ENCODE measurements at places on chromosomes 2 and 18. TPM values are rescaled to one million over a fixed set of nuclear protein-coding genes. Genes with fewer than 3 reads are reported as not detected.

Gene KIAA2012
- 5.4 TPM for polyA plus RNA-seq

Gene CYP1B1
- 31.8 TPM for polyA plus RNA-seq

Gene CPLX4
- polyA plus RNA-seq = 0.27 TPM

Gene LONRF2
- polyA plus RNA-seq = 42.2 TPM

Gene CCDC85A
- 26.4 TPM for polyA plus RNA-seq

Gene GBX2
- 10.8 TPM for polyA plus RNA-seq

Gene SNX17
- polyA plus RNA-seq = 103 TPM

DNA sequence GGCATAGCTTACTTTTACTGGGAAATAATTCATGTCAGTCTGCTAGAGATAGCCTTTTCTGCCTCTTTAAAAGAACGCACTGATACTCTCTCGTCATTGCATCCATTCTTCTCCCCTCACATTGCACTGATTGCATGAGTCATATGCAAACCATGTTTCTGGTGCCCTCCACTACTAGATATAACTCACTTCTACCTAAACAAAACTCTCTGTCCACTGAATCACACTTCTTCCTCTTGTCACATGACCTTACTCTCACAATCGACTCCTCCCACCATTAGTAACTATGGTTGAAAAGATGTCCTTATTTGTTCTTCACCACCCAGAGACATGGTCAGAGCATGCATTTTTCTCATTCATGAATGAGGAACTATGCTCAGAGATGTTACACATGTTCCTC, 158.0 kb downstream of the CSRNP3 start:
- H3K27me3 ChIP-seq = no peaks in the 10 kb centered on the region
- no peak overlapping the region for H3K27ac ChIP-seq
- DNase-seq = no peak
- H3K36me3 ChIP-seq = peaks cover 3% of the 10 kb centered on the region
- no peaks in the 10 kb centered on the region for H3K4me1 ChIP-seq

DNA sequence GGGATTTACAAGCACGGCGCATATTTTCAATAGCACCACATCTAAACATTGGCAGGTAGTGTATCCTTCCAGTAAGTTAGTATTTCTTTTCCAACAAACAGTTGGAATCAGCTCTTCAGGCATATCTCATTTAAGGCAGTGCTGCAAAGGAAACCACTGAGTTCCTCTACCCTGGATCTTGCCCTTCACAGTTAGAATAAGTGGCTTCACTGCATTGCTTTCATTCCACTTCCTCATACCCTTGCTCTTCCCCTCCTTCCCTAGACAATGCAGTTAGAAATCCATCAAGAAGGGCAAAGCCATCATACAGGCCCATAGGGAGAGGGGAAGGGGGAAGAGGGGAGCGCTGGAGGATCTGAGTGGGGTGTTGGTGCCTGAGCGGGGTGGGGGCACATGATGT, 173.7 kb downstream of the FBXO15 start:
- H3K4me3 ChIP-seq = no peak overlapping the region
- peaks cover 3% of the 10 kb centered on the region for H3K4me1 ChIP-seq
- H3K27ac ChIP-seq = no peak overlapping the region
- no peaks in the 10 kb centered on the region for H3K36me3 ChIP-seq
- no peaks in the 10 kb centered on the region for H3K27me3 ChIP-seq
- no peak for DNase-seq

- no peaks in the 10 kb centered on the region for H3K4me1 ChIP-seq
- no peaks in the 10 kb centered on the region for H3K36me3 ChIP-seq
- DNase-seq = no peak
- no peaks in the 10 kb centered on the region for H3K27me3 ChIP-seq
- no peak overlapping the region for H3K27ac ChIP-seq
Observed at GRCh38 chr18:36977121-36977520, 148.2 kb downstream of the KIAA1328 start.

DNA sequence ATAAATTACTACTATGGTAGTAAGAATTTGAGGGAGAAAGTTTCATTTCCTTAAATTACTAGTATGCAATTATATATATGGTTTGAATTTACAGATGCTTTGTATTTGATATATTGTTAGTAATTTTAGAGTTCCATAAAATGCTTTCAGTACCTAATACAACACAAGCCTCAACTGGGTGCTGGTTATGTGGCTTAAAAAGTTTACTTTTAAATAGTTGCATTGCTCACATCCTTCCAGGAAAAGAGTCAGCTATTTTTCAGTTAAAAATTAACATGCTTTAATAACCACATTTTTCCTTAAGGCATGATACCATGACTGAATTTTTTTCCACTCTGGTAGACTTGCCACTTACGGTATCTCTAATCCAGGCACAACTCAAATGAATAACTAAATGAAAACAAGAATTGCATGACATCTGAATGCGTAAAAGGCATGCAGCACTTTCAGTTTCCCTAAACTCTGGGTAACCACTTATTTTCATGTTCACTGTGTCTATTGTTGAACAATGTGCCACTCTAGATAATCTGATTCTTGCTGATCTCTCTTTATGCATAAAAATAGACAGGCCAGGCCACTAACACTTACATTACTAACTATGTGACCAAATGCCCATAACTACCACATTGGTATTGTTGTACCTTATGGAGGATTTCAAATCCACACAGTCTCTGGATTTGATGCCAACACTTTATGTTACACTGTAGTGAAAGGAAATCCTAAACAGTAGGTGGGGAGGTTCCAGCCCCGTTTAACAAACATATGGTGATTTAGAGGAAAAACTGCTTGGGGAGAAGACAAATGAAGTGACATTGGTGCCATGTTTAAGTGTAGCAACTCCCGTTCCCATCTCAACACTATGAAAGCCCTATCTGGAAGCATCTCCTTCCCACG, 35.5 kb upstream of the SLC35F5 start:
- no peak overlapping the region for H3K27ac ChIP-seq
- H3K36me3 ChIP-seq = no peaks in the 10 kb centered on the region
- no peaks in the 10 kb centered on the region for H3K27me3 ChIP-seq

- H3K27ac ChIP-seq = no peak overlapping the region
- no peaks in the 10 kb centered on the region for H3K36me3 ChIP-seq
- no peak overlapping the region for H3K4me3 ChIP-seq
- H3K27me3 ChIP-seq = no peaks in the 10 kb centered on the region
- DNase-seq = no peak
Observed at GRCh38 chr2:21253311-21254027, 129.7 kb downstream of the TDRD15 start.

DNA sequence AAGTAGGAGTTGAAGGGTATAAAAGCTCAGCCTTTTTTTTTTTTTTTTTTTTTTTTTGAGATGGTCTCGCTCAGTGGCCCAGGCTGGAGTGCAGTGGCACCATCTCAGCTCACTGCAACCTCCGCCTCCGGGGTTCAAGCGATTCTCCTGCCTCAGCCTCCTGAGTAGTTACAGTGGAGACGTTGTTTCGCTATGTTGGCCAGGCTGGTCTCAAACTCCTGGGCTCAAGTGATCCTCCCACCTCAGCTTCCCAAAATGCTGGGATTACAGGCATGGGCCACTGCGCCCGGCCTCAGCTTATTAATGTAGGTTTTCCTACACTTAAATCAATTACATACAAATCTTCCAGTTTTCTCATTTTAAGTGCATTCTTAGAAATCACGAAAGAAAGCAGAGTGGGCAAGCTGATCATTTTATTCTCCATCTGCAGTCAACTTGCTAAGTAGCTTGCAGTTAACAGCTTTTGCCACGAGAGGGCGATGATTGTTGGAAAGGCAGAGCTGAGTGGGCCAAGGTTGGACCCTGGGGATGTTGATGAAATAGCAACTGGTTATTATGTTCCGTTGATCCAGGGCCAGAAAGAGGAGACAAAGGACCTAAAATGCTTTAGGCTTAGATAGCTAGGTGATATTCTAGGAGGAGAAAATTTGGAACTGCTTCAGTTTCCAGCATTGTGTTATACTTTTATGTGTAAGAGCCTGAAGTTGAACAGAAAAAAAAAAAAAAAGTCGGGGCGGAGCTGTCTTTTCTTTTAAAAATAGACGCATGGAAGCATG, 234.4 kb upstream of the EPAS1 start:
- H3K27me3 ChIP-seq = no peaks in the 10 kb centered on the region
- DNase-seq = peak; percentile 67
- H3K4me3 ChIP-seq = no peak overlapping the region
- peaks cover 4% of the 10 kb centered on the region for H3K4me1 ChIP-seq
- H3K36me3 ChIP-seq = no peaks in the 10 kb centered on the region

DNA sequence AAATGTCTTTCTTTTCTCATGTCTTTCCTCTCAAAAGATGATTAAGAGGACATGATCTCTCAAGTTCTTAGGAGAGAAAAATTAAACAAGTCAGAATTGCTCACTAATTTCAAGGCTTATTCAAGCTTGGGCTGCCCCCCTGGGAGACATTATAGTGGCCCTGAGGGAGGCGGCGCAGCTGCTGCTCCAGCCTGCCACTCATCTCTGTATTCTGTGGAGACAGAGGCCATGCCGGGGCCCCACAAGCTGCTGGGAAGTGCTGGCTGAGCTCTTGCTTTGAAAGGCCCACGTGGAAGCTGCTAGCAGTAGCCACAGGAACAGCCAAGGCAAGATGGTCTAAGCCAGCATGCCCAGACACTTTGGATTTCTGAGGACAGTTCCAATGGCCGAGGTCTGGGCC, 267.4 kb downstream of the LNPK start:
- H3K4me1 ChIP-seq = no peaks in the 10 kb centered on the region
- no peaks in the 10 kb centered on the region for H3K27me3 ChIP-seq
- H3K27ac ChIP-seq = no peak overlapping the region
- no peak overlapping the region for H3K4me3 ChIP-seq

- no peaks in the 10 kb centered on the region for H3K36me3 ChIP-seq
- H3K27me3 ChIP-seq = no peaks in the 10 kb centered on the region
- no peaks in the 10 kb centered on the region for H3K4me1 ChIP-seq
Observed at GRCh38 chr2:170291474-170291873, 113.5 kb downstream of the MYO3B start.

DNA sequence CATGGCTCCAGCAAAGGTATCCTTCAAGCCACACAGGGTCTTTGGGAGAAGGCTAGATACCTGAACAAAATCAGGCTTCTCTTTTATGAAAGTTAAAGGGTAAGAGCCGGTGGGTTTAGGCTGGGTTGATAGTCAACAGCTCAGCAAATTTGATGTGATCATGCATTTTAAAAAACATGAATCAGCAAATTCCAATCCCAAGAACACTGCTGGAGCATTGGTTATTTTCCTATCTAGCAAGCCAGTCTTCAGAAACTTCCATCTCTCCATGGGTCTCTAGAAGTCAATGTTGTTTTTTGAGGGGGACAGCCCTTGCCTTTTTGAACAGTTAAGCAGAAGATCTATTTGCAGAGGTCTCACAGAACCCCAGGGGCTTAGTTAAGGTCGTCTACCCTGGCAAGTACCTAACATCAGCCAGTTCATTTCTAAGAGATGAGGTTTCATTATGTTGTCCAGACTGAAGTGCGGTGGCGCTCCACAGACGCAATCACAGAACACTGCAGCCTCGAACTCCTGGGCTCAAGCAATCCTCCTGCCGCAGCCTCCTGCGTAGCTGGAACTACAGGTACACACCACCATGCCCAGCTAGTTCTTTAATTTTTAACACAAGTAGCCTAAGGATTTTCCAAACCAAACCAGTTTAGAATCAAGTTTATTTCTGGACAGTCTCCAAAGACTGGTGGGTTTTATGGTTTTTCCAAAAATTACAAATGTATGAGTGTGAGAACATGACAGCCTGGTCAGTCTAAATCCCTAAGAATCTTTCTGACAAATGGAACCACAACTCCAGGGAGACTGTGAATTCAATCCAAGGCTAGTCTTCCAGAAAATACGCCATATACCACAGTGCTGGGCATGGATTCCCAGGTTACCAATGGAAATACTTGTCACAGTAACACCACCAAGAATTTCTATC, 4.1 kb upstream of the ZCCHC2 start:
- H3K36me3 ChIP-seq = no peaks in the 10 kb centered on the region
- H3K4me3 ChIP-seq = no peak overlapping the region
- no peaks in the 10 kb centered on the region for H3K4me1 ChIP-seq

GRCh38 chr2:240319221-240319854, 116.1 kb upstream of the GPC1 start:
- no peaks in the 10 kb centered on the region for H3K27me3 ChIP-seq
- H3K4me3 ChIP-seq = no peak overlapping the region
- H3K27ac ChIP-seq = no peak overlapping the region
- no peak for DNase-seq
- no peaks in the 10 kb centered on the region for H3K36me3 ChIP-seq
- peaks cover 19% of the 10 kb centered on the region for H3K4me1 ChIP-seq

GRCh38 chr2:239161711-239162140, 239.1 kb downstream of the HDAC4 start:
- H3K27me3 ChIP-seq = no peaks in the 10 kb centered on the region
- DNase-seq = no peak
- H3K4me1 ChIP-seq = peaks cover 20% of the 10 kb centered on the region
- H3K36me3 ChIP-seq = peaks cover 64% of the 10 kb centered on the region
- H3K4me3 ChIP-seq = no peak overlapping the region

DNA sequence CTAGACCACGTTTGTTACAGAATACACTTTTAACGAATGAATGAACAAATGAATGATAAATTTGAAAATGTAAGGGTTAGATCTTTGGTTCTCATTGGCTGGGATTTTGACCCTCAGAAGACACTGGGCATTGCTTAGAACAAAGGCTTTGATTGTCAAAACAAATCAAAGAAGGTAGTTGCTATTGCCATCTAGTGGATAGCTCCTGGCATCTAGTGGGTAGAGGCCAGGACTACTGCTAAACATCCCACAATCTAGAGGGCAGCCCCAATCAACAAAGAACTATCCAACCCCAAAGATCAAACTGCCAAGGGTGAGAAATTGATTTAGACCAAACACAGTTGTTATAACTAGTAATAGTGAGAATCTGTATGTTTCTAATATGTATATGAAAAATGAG, 552.3 kb downstream of the KCNJ3 start:
- no peak overlapping the region for H3K27ac ChIP-seq
- H3K4me3 ChIP-seq = no peak overlapping the region
- H3K4me1 ChIP-seq = no peaks in the 10 kb centered on the region
- DNase-seq = peak; percentile 2
- no peaks in the 10 kb centered on the region for H3K27me3 ChIP-seq
- no peaks in the 10 kb centered on the region for H3K36me3 ChIP-seq

DNA sequence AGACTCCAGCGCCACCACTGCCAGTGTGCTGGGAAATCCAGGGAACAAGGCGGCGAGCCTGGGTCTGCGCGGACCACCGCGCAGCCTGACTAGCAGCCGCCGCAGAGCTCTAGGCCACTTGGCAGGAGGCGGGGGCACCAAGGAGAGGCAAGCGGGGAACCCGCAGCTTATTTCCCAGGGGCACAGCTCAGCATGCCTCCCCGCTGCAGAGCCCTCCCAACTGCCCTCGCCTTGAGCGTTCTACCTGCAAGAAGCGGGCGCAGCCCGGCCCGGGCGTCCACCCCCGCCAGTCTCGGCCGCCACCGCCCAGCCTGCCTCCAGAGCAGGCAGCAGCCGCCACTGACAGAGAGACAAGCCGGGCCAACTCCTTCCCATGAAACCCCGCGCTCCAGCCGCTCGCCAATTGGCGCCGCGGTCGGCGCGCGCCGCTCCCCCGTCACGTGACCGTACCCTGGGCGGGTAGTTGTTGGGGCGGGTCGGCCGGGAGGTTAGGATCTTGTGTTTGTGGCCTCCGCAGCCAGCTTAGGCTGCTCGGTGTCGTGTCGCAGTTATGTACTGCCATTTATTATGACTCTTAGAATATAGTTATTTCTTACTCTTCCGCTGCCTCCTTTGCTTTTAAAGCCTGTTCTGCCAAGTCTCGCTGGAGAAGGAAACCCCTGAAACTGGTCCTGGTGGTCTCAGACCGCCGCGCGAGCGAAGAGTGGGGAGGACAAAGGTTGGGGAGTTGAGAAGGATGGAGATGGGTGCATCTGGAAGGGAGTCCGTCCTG, at the start of gene LNPK:
Gene LNPK (minus strand): TSS at position 352 of the 772 bp plus-strand sequence. CDS start 6,683 bp downstream, outside the sequence.
- DNase-seq = peak; percentile 84
- no peaks in the 10 kb centered on the region for H3K36me3 ChIP-seq
- H3K27ac ChIP-seq = peak within 1 kb of the TSS; percentile 93
- H3K4me3 ChIP-seq = peak within 1 kb of the TSS; percentile 78

Data from spinal cord (tissue), 10 donors.